CD4-positive, CD25-positive, alpha-beta regulatory T cell (primary cell): ENCODE measurements at places on chromosomes 13 and 19. TPM values are rescaled to one million over a fixed set of nuclear protein-coding genes. Genes with fewer than 3 reads are reported as not detected.

Gene ZNF560
- not detected for total RNA-seq

GRCh38 chr13:30453727-30454126, 12.0 kb downstream of the HMGB1 start:
- no peaks in the 10 kb centered on the region for H3K4me1 ChIP-seq
- H3K36me3 ChIP-seq = no peaks in the 10 kb centered on the region
- no peaks in the 10 kb centered on the region for H3K27me3 ChIP-seq
- H3K4me3 ChIP-seq = no peak overlapping the region

DNA sequence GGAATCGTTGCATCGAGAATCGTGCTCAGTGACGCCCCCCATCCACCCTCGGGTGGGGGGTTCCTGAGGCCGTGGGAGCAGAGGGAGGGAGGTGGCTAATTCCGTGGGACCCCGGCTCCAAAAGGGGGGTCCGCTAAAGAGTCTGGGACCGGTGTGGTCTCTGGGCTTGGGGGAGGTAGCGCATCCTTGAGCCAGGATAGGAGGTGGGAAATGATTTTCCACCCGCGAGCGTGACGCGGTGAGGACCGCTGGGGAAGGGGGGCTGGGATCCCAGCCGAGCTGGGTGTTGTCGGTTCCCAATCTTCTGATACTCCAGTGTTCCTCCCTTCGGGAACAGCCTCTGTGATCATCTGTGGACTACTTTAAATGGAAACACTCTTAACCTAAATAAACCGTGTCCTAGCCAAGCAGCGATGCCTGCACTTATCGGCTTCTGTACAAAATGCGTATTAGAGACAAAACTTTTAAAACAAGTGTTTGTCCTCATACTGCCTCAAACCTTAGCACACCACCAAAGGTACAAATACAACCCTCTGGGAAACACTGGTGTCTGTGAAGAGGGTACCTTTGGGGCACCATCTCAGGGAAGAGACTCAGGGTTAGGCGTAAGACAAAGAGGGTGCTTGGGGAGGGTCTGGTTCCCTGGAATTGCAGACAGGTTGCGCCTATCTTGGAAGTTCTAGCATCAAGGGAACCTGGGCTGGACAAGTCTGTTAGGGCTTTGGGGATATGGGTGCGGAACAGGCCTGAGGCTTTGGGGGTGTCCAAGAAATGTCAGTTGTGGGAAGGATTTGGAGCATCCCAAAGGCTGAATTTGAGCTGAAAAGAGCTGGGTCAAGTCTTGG, 16.0 kb downstream of the KCNC3 start:
- no peak overlapping the region for H3K27ac ChIP-seq
- no peak overlapping the region for H3K4me3 ChIP-seq
- no peaks in the 10 kb centered on the region for H3K36me3 ChIP-seq
- H3K27me3 ChIP-seq = peaks cover 16% of the 10 kb centered on the region

Gene JAK3
- 198 TPM for total RNA-seq

- DNase-seq = no peak
- no peaks in the 10 kb centered on the region for H3K36me3 ChIP-seq
- no peak overlapping the region for H3K27ac ChIP-seq
- no peaks in the 10 kb centered on the region for H3K4me1 ChIP-seq
These were observed 3.6 kb upstream of the PLK5 start for GRCh38 chr19:1520203-1520780.

GRCh38 chr13:114010401-114011101, 36.7 kb upstream of the C13orf46 start:
- H3K4me3 ChIP-seq = no peak overlapping the region
- peak; percentile 37 for DNase-seq
- peaks cover 66% of the 10 kb centered on the region for H3K36me3 ChIP-seq
- no peak overlapping the region for H3K27ac ChIP-seq
- H3K27me3 ChIP-seq = no peaks in the 10 kb centered on the region

- DNase-seq = no peak
- H3K4me1 ChIP-seq = no peaks in the 10 kb centered on the region
- H3K27ac ChIP-seq = no peak overlapping the region
- H3K36me3 ChIP-seq = peaks cover 6% of the 10 kb centered on the region
- no peaks in the 10 kb centered on the region for H3K27me3 ChIP-seq
These were observed 18.1 kb downstream of the NKPD1 start for GRCh38 chr19:45142726-45143110.

GRCh38 chr19:3338541-3339181, 27.7 kb upstream of the NFIC start:
- no peaks in the 10 kb centered on the region for H3K36me3 ChIP-seq
- peak; percentile 45 for DNase-seq
- H3K4me3 ChIP-seq = no peak overlapping the region
- peak overlapping the region; percentile 63 for H3K27ac ChIP-seq
- peaks cover 10% of the 10 kb centered on the region for H3K4me1 ChIP-seq

Gene RGL3
- total RNA-seq = not detected

DNA sequence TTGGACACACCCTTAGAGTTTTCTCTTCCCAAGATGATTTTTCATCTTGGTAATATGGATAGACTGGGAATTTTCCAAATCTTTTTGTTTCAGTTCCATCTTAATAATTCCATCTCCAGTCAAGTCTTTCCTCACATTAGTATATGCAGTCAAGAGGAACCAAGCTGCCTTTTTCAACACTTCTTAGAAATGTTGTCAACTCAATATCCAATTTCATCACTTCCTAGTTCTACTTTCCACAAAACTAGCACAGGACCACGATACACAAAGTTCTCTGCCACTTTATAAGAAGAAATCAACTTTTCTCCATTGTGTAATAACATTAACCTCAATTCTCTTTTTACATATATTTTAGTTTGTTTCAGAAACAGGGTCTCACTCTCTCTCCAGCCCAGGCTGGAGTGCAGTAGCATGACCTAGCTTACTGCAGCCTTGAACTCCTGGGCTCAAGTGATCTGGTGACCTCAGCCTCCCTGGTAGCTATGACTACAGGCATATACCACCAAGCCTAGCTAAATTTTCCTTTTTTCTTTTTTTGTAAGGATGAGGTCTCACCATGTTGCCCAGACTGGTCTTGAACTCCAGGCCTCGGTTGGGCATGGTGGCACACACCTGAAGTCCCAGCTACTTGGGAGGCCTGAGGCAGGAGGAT, 15.5 kb downstream of the ZNF443 start:
- no peak overlapping the region for H3K4me3 ChIP-seq
- peaks cover 2% of the 10 kb centered on the region for H3K36me3 ChIP-seq
- no peak overlapping the region for H3K27ac ChIP-seq
- no peaks in the 10 kb centered on the region for H3K4me1 ChIP-seq
- DNase-seq = no peak

DNA sequence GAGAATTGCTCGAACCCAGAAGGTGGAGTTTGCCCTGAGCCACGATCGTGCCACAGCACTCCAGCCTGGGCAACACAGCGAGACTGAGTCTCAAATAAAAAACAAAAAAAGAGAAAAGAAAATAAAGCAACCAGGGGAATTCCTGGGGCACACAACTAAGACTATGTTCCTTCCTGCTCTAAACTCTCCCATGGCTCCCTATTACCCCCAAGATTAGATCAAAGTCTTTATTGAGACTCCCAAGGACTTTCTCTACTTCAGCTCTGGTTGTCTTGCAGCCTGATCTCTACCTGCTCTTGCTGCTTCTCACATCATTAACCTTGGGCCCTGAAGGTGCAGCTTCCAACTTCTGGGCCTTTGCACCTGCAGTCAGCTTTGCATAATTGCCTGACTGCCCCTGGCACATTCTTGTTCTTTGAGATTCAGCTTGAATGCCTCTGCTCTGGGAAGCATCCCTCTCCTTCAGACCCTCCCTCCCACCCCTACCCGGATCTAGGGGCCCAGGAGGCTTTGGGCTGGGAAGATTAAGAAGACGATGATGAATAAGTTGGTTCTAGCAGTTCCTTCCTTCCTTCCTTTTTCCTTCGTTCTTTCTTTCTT, 16.8 kb upstream of the CERS4 start:
- no peaks in the 10 kb centered on the region for H3K27me3 ChIP-seq
- no peaks in the 10 kb centered on the region for H3K36me3 ChIP-seq
- peak overlapping the region; percentile 5 for H3K27ac ChIP-seq
- no peak overlapping the region for H3K4me3 ChIP-seq
- no peak for DNase-seq

Gene ACP7
- not detected for total RNA-seq

- H3K36me3 ChIP-seq = no peaks in the 10 kb centered on the region
- DNase-seq = no peak
- no peaks in the 10 kb centered on the region for H3K4me1 ChIP-seq
- H3K27ac ChIP-seq = no peak overlapping the region
These were observed 106.0 kb downstream of the CACNA1A start for GRCh38 chr19:13400296-13400695.

Gene VSTM2B
- not detected for total RNA-seq

Gene TMEM145
- not detected for total RNA-seq

DNA sequence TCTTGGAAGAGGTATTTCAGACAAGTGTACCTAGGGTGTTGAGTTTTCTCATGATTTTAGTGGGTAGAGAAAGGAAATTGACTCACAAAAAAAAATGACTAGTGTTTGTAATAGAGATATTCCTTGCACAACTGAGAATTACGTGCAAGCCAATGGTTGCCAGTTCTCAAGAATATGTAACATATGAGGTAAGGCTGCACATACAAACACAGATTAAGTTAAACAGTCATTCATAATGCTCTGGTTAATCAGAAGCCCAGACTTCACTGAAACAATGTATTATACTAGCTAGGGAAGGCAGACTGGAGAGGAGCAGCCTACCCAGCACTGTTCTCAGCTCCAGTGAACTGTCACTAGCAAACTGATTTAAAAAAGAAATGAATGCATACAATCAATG, 418.3 kb downstream of the DIAPH3 start:
- H3K36me3 ChIP-seq = no peaks in the 10 kb centered on the region
- no peak overlapping the region for H3K27ac ChIP-seq
- no peak overlapping the region for H3K4me3 ChIP-seq
- H3K4me1 ChIP-seq = no peaks in the 10 kb centered on the region
- DNase-seq = no peak

- no peaks in the 10 kb centered on the region for H3K36me3 ChIP-seq
- H3K4me3 ChIP-seq = no peak overlapping the region
- H3K27ac ChIP-seq = no peak overlapping the region
- H3K4me1 ChIP-seq = no peaks in the 10 kb centered on the region
- H3K27me3 ChIP-seq = no peaks in the 10 kb centered on the region
- no peak for DNase-seq
These were observed 126.6 kb downstream of the HS6ST3 start for GRCh38 chr13:96216543-96216942.

DNA sequence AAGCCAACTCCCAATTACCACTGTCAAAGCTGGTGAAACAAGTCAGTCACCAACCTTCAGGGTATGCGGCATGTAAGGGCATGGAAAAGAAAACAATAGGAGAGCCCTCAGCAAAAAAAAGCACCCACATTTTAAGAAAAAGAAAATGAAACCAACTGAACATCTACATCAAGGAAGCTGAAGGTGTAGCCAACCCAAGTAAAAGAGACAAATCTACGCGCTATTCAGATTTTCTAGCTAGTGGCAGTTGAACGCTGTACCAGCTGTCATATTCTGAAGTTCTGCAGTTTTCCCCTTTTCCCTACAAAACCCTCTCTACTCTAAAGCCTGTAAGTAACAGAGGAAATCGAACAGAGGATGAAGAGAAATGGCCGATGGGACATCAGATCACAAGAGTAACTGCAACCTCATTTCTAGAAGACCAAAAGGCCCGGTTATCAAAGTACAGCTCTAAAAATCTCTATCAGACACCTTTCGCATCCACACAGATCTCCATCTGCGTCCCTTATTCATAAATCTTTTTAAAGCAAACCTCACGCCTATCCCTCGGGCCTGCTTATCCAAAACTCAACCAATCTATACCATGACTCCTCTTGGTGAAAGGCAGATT, 1.4 kb downstream of the MYCBP2 start:
- H3K27me3 ChIP-seq = no peaks in the 10 kb centered on the region
- H3K4me1 ChIP-seq = peaks cover 72% of the 10 kb centered on the region
- DNase-seq = peak; percentile 58

DNA sequence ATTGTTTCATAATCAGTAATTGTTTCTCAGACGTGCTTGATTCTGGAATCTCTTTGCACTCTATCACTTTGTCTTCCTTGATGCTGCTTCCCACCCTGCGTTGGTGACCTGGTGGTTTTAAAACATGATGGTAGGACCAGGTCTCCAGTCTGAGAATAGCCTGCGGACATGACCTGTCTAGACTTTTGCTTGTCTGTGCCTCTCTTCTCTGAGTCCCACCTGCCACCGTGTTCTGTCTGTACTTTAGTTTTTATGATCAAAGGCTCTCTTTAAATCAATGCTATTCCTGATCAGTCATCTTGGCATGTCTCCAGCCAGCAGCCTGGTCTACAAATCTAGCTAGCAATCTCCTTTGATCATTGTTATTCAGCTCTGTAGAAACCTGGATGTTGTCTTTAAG, 933.9 kb downstream of the DIAPH3 start:
- H3K27me3 ChIP-seq = no peaks in the 10 kb centered on the region
- H3K4me3 ChIP-seq = no peak overlapping the region
- no peaks in the 10 kb centered on the region for H3K4me1 ChIP-seq

- peak overlapping the region; percentile 49 for H3K27ac ChIP-seq
- peak overlapping the region; percentile 60 for H3K4me3 ChIP-seq
- peak; percentile 75 for DNase-seq
- H3K4me1 ChIP-seq = peaks cover 36% of the 10 kb centered on the region
These were observed 23.1 kb downstream of the LRFN3 start for GRCh38 chr19:35959040-35959967.

GRCh38 chr19:57786906-57787305, 17.4 kb downstream of the ZNF586 start:
- no peak for DNase-seq
- no peak overlapping the region for H3K4me3 ChIP-seq
- no peaks in the 10 kb centered on the region for H3K4me1 ChIP-seq
- H3K27me3 ChIP-seq = no peaks in the 10 kb centered on the region
- H3K27ac ChIP-seq = no peak overlapping the region
- H3K36me3 ChIP-seq = peaks cover 9% of the 10 kb centered on the region

DNA sequence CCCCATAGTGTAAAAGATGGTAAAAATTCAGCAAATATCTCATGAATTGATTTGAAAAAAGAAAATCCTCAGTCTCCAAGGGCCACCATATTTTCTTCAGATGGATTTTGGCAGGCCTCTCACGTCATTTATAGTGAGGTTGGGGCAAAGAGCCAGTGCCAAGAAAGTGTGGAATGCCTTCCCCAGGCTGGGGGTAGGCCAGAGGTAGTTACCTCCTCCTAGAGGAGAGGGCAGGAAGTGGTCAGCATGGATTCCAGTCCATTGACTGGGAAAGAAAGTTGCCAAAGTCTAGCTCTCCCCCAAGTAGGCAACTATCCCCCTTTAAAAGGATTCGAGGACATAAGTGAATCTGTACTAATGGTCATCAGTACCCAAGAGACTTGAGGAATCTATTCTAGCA, 68.4 kb upstream of the KCTD4 start:
- H3K27me3 ChIP-seq = no peaks in the 10 kb centered on the region
- no peaks in the 10 kb centered on the region for H3K4me1 ChIP-seq
- H3K4me3 ChIP-seq = no peak overlapping the region
- H3K36me3 ChIP-seq = peaks cover 7% of the 10 kb centered on the region
- DNase-seq = no peak

DNA sequence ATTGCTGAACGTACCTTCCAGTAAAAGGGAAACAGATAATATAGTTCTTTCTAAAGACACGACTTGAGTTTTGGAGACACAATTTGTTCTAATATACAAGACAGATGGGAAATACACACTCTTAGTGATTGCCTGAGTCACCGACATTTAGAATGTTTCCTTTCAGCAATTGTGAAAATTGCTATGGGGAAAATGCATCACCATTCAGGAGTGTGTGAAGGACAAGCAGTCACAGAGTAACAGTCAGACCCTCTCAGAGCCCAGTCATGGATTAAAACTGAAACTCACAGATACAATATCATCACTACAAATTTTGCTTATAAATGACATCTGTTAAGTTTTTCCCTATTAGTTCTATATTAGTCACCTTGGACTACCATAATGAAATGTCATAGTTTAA, 286.1 kb downstream of the SPRY2 start:
- no peaks in the 10 kb centered on the region for H3K36me3 ChIP-seq
- DNase-seq = no peak
- H3K27ac ChIP-seq = no peak overlapping the region
- H3K4me1 ChIP-seq = no peaks in the 10 kb centered on the region
- H3K4me3 ChIP-seq = no peak overlapping the region
- H3K27me3 ChIP-seq = no peaks in the 10 kb centered on the region
